Stimulated activated CD4-positive, alpha-beta T cell treated with anti-CD3 and anti-CD28 coated beads, Interleukin-12 subunit alpha, Interleukin-12 subunit beta, amount 100 ng/mL, for 24 hours (primary cell): ENCODE measurements at places on chromosomes 7 and 10.

GRCh38 chr10:103120546-103120945 lies 72.5 kb downstream of the NT5C2 start:
- DNase-seq, result no peak

GRCh38 chr10:88544140-88544870 lies 38.8 kb downstream of the RNLS start:
- DNase-seq, result no peak

DNA sequence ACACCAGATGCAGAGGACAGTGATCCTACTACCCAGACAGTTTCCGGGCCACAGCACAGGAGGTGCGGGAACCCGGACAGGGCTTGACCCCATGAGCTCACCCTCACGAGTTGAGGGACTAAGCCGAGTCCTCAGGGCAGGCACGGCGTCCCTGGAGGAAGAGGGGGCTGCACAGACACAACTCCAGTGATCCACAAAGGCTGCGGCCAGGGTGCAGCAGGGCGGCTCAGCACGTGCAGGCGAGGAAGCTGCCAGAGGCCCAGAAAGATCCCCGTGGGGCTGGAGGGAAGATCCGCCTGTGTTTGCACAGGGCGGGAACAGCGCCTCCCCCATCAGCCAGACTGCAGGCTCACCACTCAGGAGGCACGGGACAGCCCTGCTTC lies 45.9 kb upstream of the TMEM72 start:
- DNase-seq, result no peak

- DNase-seq, result no peak
Measured at GRCh38 chr7:108087778-108088177, 42.4 kb downstream of the LAMB4 start.

DNA sequence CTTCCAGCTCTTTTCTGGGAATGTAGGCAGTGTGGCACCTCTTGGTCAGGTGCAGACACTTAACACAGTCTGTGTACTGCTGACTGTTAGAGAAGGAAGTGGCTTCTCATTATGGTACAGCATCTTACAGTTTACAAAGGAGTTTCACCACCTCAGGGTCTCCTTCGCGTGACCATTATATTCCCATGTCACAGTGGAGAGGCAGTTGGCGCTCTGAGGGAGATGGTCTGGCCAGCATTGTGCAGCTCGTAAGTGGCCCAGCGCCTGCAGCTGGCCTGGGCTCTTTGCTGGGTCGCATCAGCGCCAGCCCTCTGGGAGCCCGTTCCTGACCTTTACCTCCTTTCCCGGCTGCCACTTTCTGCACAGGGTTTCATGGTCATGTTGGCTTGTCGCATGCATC lies 15.4 kb downstream of the TSPAN15 start:
- no peak for DNase-seq

GRCh38 chr10:103929381-103929921 lies 11.5 kb upstream of the STN1 start:
- no peak for DNase-seq

- DNase-seq, result no peak
Measured at GRCh38 chr10:49074836-49075682, 40.3 kb downstream of the VSTM4 start.

DNA sequence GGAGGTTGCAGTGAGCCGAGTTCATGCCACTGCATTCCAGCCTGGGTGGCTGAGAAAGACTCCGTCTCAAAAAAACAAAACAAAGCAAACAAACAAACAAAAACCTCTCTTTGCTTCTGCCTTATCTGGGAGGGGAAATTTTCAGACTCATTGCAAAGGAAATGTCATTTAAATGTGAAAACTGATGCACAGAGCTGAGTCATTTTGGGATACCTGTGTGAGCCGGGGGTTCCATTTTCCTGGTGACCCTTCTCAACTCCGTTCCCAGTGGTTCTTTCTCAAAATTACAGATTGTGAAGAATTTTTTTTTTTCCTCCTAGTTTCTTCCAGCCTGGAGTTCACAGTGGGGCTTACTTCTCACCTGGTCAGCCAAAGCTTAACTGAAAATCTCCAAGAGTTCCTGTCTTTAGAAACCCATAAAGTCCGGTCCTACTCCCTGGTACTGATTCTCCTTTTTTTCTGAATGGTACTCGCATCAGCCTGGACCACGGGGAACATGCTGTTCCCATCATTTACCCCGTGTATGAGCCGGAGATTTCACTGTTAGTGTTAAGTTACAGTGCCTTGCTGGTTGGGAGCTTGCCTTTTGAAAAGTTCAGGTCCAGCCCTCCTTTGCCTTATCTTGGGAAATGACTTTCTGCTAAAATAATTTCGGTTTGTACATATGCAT lies 56.9 kb downstream of the RBM20 start:
- no peak for DNase-seq

DNA sequence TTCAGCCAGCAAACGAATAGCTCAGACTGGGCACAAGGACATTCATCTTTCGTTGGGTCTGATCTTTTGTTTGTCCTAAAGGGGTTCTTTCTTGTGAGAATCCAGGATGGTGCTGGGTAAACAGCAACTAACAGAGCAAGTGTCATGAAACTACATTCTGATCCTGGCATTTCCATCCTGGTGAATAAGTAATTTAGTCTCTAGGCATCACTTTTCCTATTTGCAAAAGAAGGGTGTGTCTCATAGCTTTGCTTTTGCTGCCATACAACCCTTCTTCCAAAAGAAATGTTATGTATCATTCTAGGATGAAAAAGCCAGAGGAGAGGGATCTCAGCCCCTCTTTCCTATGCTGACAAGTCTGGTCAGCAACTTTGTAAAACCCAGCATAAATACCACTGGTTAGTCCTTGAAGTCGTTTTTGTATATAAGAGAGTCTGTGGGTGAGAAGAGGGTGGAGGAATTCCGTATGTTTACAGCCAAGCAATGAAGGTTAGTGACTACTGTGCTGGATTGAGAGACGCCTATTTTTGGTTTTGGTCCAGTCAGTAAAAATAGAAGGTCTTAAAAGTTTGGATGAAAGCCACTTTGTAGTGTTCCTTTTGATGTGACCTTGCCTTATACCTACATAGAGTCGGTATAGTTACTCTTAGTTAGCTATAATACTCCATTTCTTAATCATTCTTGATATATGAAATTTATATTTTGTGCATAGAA lies 88.4 kb upstream of the SLC25A13 start:
- DNase-seq, result no peak

GRCh38 chr7:153103202-153103601 lies 343.6 kb downstream of the ACTR3B start:
- DNase-seq, result no peak

GRCh38 chr10:20933705-20934104 lies 36.6 kb upstream of the NEBL start:
- no peak for DNase-seq
